ENCODE measurements at places on chromosomes 7 and 10. TPM values are rescaled to one million over a fixed set of nuclear protein-coding genes. Genes with fewer than 3 reads are reported as not detected.
A peak's percentile ranks its signal among the peaks of the same experiment; 100 is the strongest.

GRCh38 chr7:91029688-91030087 lies 234.5 kb upstream of the FZD1 start:
- no peak for DNase-seq
- H3K36me3 ChIP-seq, result no peaks in the 10 kb centered on the region
- H3K27ac ChIP-seq, result no peak overlapping the region
- H3K4me3 ChIP-seq, result no peak overlapping the region
- peaks cover 1% of the 10 kb centered on the region for H3K4me1 ChIP-seq
- no peaks in the 10 kb centered on the region for H3K27me3 ChIP-seq

DNA sequence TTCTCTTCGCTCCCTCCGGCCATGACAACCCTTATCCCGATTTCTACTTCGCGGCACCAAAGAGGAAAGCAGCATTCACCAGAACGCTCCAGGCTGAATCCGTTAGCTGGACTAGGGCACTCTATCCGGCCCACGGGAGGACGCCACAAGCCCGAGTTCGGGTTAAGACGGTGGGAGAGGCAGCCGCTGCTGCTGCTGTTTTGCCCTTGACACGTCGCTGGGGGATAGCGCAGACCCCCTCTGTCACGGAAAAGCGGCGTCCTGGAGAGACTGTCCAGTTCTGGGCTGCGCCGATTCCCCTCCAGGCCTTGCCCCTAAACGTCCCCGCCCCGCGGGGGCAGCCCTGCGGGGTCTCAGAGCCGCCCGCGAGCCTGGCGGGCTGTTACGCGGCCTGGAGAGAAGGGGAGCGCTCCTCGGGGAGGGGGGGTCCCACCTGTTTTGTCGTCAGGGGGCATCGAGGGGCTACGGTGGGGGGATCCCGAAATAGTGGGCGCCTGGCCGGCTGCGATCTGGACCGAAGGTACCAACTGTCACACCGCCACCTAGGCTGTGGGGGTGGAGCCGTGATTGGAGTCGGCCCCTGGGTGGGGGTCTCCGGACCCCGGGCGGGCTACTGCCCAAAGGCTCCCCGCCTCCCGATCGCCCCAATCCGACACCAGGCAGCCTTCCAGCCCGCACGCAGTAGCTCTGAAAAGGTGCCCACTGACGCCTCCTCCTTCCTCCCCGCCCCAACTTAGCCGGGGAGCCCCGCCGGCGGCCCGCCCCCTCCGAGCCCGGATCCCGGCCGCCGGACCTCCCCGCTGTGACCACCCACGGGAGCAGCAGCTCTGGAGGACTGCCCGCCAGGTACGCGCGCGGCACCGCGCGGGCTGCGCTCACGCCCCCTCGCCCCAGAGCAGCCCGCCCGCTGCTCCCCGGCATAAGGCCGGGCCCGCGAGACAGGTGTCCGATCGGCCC lies 772 bp downstream of the SGMS1 start:
- peaks cover 2% of the 10 kb centered on the region for H3K4me1 ChIP-seq
- peak overlapping the region; percentile 90 for H3K27ac ChIP-seq
- peak; percentile 51 for DNase-seq
- H3K36me3 ChIP-seq, result no peaks in the 10 kb centered on the region

DNA sequence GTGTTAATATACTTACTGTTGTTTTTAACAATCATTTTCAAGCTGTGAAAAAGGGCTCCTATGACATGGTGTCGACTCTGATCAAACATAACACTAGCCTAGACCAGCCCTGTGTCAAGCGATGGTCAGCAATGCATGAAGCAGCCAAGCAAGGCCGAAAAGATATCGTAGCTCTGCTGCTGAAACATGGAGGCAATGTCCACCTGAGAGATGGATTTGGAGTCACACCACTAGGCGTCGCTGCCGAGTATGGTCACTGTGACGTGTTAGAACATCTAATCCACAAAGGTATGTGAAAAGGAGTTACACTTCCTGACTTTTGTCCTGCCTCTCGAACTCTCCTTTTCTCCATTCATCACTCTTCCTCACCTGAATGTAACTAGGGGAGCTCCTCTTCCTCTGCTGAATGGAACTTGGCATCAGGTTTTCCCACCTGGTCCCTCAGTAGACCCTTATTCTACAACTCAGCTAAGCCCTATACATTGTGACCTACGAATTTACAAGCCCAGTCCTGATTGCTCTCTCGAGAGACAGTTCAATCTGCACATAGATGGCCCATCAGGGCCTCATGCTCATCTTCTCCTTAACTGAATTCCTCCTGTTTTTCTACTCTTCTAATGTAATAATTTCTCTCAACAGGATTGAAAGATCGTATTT lies 23.0 kb downstream of the ASB15 start:
- H3K36me3 ChIP-seq, result no peaks in the 10 kb centered on the region
- H3K4me1 ChIP-seq, result no peaks in the 10 kb centered on the region
- H3K4me3 ChIP-seq, result no peak overlapping the region
- no peaks in the 10 kb centered on the region for H3K27me3 ChIP-seq

Gene LMTK2
- 6.9 TPM for total RNA-seq

Gene FANK1
- total RNA-seq, result 2.6 TPM

Gene CAPZA2
- 91.9 TPM for total RNA-seq
